ENCODE measurements at places on chromosomes 2 and 18.

GRCh38 chr2:118940486-118941120 is 1.4 kb upstream of the MARCO start:
- DNase-seq = no peak

DNA sequence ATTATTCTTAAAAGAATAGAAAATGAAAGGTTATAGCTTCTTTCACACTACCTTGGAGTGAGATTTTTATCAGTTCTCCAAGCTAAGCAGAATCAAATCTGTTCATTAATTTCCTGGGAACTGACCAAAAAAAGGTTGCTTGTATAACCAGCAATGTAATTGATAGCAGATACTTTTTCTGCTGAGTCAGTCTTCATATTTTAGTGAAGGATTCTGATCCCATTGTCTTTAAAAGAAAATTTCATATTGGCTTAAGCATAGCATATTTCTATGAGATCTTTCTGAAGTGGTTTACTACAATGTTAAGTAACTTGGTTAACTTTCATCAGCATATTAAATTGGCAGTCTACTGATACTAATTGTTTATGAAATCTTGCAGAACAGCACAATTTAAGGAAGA is 338.0 kb downstream of the TMX3 start:
- DNase-seq = no peak

DNA sequence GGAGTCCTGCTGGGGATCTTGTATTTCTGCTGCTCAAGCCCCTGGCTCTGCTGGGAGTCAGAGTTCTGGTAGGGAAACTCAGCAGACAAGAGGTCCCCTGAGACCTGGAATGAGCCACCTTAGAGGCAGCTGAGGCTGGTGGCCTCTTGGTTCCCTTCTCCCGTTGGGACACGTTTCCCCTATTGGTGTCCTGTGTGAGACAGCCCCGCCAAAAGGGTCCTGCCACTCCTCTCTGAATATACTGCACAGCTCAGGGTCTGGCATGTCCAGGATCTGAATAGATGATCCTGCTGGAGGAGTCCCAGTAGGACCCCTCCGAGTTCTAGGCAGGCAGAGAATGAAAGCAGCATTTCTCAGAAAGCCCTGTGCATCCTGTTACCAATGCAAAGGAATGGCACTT is 2.0 kb upstream of the RALB start:
- DNase-seq = no peak

DNA sequence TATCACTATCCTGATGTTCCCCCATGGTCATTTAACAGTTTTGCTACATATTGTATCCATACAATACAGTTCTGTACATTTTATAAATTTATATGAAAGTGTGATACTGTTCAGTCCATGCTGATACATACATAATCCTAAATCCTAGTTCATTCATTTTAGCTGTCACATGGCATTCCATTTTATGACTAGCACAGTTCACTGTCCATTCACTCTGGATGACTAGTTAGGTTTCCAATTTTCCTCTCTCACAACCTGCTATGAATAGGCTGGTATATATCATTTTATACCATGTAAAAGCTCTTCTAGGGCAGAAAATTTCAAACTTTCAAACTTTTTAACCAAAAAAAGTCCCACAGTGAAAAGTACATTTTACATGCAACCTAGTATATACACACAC is 15.2 kb downstream of the SMAD2 start:
- DNase-seq = no peak

- no peak for DNase-seq
These were observed 43.8 kb upstream of the ARHGAP25 start for GRCh38 chr2:68690851-68691250.

GRCh38 chr2:133139847-133140533 is 428.3 kb downstream of the NCKAP5 start:
- DNase-seq = no peak

- peak; percentile 56 for DNase-seq
These were observed 106.7 kb upstream of the PELI1 start for GRCh38 chr2:64250751-64251423.

GRCh38 chr2:106065983-106066820 is 127.9 kb downstream of the UXS1 start:
- peak; percentile 83 for DNase-seq

GRCh38 chr18:58541789-58542425 is 87.0 kb downstream of the ALPK2 start:
- DNase-seq = no peak

GRCh38 chr2:905091-905832 is 45.4 kb upstream of the SNTG2 start:
- no peak for DNase-seq

DNA sequence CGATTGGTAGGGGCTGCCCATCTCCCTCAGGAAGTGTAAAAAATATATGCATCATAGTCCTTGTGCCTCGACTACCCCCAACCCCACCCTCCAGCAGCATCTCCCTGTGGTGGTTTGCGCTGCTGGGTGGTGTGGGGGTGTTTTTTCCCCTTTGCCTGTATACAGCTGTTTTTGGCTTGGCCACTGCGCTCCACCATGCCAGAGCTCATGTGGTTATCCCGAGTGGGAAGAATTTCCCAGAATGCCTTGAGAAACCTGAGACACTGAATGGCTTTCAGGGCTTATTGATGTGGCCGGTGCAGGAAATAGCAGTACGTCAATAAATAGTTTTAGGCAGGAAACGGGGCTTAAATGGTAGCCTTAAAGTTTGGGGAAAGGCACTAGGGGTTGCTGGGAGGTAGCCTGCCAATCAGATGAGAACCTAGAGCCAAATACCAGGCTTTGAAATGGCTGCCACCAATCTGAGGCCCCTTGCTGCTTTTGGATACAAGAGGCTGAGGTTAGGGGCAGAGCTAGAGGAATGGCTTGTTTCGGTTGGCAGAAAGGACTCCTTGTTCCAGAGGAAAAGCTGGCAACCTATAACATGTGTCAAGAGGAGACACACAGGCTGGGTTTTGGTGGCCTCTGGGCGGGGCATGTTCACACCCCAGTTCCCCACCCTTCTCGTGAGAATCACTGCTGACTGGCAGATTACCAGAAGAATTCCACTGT is 144.1 kb downstream of the SMAD7 start:
- no peak for DNase-seq

GRCh38 chr2:181143790-181144300 is 163.4 kb downstream of the UBE2E3 start:
- no peak for DNase-seq

DNA sequence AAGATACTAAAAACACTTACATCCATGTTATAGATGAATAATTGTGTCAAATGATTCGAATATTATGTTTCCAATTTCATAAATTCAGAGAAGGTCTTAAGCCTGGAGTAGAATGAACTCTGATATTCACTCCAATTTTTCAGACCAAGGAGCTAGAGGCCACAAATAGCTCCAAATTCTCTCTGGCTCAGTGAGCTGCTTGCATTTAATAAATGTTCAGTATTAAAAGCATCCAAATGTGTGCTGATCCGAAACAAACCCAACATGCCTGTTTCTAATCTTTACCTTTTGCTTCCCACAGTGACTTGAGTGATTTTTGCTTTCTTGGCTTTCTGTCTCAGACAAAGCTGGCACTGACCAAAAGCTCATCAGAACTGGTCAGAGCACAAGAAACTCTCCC is 291.4 kb downstream of the CCDC85A start:
- DNase-seq = no peak

GRCh38 chr2:120860579-120860922 is 124.9 kb downstream of the GLI2 start:
- DNase-seq = no peak

GRCh38 chr2:218671097-218671653 is 627 bp downstream of the RNF25 start:
- DNase-seq = no peak

DNA sequence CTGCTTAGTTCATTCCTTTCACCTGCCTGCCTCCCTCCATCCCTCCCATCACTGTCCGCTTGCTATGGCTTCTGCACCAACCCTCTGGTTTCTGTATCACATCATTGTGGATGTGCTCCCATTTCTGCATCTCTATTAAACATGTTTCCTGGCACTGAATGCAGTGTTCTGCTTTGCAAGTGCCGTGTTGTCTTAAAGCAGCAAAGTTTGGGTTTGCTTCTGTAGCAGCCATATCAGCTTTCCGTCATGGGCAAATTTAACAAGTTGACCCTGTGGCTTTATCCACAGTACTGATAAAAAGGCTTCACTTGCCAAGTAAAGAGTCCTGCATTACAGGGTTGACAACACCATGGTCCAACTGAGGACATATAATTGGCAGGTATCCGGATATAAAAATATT is 165.5 kb downstream of the PTGR3 start:
- no peak for DNase-seq

GRCh38 chr2:239022437-239023260 is 174.8 kb downstream of the TWIST2 start:
- DNase-seq = no peak
